Fibroblast of skin of back (primary cell): ENCODE measurements at places on chromosomes 2 and 18.

- no peak for DNase-seq
These were observed 489.1 kb downstream of the STK39 start for GRCh38 chr2:167758292-167758691.

DNA sequence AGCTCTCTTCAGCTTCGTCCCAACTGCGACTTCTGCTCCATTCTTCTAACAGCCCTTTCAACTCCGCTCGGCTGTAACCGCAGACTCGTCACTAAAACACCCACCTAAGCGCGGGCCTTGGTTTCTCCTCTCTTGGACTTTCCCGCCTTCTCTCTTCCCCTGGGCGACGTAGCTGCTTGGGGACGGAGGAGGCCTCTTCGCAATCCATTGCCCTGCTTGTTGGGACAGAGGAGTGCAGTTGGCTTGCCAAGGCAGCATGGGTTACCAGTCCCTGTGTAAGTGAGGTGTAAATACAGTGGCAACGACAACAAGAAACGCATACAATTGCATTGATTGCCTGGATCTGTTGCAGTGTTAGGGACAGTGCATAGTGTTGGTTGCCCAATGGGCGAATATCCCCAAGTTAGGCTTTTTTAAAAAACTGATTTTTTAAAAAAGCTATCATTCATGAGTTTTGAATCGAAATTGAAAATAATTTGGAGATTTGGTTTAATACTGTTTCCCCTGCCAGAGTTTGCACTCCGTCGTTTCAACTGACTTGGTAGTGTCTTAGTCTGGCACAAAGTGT, 484 bp upstream of the DARS1 start:
- no peak for DNase-seq

DNA sequence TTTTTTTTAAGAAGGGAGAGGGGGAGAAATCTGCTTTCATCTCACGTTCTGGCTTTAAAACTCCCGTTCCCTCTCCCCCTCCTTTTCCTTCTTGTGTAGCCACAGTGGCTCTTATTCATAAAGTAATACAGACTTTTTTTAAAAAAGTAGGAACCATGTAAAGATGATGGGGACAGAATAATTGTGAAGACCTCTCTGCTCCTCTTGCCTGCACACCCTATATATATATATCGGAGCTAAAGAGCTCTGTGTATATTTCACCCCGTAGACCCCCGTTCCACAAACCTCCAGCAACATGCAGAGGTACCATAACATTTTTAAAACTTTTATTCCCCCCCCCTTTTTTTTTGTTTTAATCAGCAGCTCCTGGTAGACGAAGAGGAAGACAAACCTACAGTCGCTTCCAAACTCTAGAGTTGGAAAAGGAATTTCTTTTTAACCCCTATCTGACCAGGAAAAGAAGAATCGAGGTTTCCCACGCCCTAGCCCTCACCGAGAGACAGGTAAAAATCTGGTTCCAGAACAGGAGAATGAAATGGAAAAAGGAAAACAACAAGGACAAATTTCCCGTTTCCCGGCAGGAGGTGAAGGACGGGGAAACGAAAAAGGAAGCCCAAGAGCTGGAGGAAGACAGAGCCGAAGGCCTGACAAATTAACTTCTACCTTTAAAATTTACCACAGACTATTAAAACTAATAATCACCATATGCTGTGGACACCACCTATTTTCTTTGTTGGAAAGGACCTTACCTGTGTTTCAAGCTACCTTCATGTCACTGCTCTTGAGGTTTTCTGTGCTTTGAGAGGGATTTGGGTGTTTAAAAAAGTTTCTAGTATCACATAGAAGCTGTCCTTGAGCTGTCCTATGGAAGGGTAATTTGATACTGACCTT, 1.7 kb downstream of the HOXD8 start:
- DNase-seq = no peak

- no peak for DNase-seq
These were observed 365.0 kb upstream of the CELF4 start for GRCh38 chr18:37930640-37931039.

- DNase-seq = peak; percentile 100
These were observed 995 bp upstream of the RTN4 start for GRCh38 chr2:55051026-55051866.

DNA sequence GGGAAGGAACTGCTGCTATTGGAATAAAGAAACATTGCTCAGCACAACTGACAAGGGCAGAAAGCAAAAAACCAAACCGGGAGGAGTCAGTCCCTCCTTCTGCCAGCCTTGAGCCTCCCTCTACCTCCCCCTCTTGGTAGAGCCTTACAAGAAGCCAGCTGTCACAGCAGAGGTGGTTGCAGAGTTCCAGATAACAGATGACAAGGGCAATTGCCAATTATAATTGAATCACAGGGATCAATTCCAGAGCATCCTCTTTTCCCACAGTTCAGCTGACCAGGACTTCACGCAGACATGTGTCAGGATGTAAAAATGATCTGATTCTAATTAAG, 548.2 kb upstream of the LRRTM1 start:
- DNase-seq = no peak

- DNase-seq = no peak
These were observed 102.2 kb upstream of the CYP1B1 start for GRCh38 chr2:38178119-38178518.

- peak; percentile 72 for DNase-seq
These were observed at the start of gene NFATC1 for GRCh38 chr18:79395761-79396404. NFATC1 (plus strand) TSS chr18:79395930; CDS start chr18:79396225, 295 bp downstream.

DNA sequence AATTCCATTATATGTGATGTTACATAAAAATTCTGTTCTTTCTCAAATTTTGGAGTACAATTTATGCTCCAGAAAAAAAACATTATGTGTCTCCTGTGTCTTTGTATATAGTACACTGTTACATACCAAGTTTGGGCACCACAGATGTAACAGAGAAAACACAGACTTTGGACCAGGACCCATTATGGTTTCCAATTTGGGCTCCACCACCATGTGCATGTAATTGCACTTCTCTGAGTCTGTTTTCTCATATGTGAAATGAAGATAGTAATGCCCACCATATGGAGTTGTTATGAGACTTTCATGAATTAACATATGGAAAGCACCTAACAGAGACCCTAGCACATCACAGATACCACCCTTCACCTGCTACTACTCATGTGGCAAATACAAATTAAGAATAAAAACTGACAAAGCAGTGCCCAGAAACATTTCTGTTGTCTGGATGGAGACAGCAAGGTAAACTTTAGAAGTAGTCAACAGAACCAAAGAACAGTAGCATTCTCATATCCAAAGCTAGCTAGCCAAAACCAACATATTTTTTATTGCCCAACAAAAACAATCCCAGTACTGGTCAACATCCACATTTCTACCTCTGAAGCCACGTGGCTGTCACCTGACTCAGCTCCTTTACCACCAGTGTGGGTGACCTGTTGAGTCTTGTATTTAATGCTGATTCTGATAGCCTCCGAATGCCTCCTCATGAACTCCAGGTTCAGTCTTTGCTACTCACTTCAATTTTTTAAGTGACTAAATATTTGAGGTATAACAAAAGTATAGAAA, 42.9 kb downstream of the ANTXR1 start:
- no peak for DNase-seq

GRCh38 chr2:150387586-150388288, 99.7 kb downstream of the RND3 start:
- peak; percentile 13 for DNase-seq

DNA sequence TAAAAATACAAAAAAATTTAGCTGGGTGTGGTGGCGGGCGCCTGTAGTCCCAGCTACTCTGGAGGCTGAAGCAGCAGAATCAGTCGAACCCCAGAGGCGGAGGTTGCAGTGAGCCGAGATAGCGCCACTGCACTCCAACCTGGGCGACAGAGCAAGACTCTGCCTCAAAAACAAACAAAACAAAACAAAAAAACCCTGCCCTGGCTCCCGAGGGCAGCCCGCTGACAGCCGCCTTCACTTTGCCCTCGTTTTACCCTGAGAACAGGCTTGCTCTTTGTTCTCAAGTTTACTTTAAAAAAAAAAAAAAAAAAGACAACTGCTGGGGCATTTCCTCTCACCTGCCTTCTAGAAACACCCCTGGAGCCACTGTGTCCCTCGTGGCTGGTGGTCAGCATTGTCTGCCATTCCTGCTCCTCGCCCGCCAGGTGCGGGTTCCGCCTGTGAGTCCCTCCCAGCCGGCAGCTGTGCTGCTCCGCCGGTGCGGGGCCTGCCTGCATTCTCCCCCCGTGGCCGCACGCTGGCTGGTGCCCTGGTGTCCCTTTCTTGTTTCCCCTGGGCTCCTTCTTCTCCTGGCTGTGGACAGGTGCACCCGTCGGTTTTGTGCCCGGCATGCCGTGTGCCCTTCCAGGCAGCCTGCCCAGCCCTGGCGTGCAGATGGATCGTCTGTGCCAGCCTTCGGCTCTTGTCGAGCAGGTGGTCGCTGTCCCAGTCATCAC, 105.7 kb downstream of the USP40 start:
- DNase-seq = no peak

DNA sequence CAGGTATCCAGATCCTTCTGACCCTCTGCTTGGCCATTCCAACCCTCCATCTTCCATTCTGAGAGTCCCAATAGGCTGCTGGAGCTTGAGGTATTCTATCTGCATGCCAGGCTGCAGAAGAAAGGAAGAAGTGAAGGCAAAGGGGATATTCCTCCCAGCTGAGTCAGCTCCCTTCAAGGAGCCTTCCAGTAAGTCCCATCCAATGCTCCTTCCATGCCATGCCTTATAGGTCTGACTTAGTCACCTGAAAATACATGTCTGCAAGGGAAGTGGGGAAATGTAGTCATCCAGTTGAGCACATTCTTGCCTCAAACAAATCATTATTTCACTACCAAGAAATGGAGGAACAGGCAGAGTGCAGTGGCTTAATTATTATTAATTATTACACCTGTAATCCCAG, 464.6 kb downstream of the CNTNAP5 start:
- no peak for DNase-seq

DNA sequence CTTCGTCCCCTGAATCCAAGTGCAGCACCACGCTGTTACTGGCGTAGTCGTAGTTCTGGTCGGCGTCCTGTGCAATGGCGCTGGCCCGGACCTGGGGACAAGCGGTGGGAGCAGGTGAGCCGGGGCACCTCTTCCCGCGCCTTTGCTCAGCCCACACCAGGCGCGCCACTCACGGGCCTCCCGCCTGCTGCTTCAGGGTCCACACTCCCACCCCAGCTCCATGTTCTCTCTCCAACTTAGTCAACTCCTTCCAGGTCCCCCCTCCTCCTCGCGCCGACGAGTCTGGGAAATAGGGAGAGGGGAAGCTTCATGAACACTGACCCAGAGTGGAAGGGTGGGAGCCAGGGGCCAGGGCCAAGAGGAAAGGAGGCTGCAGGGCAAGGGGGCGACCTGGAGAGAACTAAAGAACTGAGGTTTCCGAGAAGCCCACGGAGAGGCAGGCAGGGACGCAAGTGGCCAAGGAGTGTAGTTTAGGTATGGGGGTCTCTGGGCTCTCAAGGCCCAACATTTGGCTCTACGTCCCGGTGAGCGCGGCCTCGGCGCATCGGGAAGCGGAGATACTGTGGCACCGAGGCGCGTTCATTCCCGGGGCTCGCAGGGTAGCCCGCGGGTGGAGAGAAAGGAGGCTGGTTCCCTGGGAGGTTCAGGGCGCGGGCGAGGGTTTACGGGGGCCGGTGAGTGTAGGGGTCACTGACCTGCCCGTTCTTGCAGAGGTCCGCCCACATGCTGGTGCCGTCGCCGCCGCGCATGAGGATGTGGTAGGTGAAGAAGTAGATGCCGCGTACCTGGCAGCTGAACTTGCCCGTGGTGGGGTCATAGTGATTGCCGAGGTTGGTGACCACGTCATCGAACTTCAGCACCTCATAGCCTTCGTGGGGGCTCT, 1.4 kb downstream of the C1QL2 start:
- no peak for DNase-seq

DNA sequence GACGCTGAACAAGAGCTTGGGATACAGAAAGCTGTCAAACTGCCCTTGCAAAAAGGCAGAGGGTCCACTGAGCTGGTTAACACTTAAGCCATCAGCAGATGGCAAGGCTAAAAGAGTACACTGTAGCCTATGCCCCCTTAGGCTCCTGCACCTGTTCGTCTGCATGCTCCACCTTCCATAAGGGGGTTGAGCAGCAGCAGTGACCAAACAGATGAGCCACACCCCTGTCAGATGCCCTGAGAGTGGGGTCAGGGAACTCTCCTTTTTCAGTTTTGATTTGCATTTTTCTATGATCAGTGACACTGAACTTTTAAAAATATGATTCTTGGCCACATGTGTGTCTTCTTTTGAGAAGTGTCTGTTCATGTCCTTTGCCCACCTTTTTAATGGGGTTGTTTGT, 402.5 kb upstream of the FAM98A start:
- no peak for DNase-seq

GRCh38 chr2:148979164-148979918, 59.2 kb upstream of the LYPD6B start:
- no peak for DNase-seq

GRCh38 chr2:215850380-215850779, 163.0 kb downstream of the MREG start:
- DNase-seq = no peak

GRCh38 chr2:54009549-54009948, 38.8 kb upstream of the PSME4 start:
- DNase-seq = no peak

DNA sequence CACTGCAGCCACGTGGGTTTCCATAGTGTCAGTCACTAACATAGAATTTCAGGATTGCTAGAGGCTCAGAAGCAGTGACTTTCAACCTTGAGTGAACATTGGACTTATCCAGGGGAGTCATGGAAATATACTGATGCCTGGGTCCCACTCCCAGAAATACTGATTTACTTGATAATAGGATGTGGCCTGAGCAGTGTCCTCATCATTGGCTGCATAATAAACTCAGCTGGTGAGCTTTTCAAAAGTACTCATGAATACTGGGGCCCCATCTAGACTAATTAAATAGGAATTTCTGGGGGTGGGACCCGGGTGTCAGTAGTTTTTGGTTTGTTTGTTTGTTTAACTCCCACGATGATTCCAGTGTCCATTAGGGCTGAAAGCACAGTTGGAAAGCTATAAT, 141.4 kb downstream of the COL4A4 start:
- DNase-seq = no peak
